ENCODE measurements at places on chromosomes 7 and 10. TPM values are rescaled to one million over a fixed set of nuclear protein-coding genes. Genes with fewer than 3 reads are reported as not detected.
A peak's percentile ranks its signal among the peaks of the same experiment; 100 is the strongest.

Gene CTAGE8
- total RNA-seq: 6.3 TPM

Gene CYP3A7
- not detected for total RNA-seq

Gene UNCX
- not detected for total RNA-seq

Gene CYP2C8
- 0.37 TPM for total RNA-seq

Gene LIPN
- not detected for total RNA-seq

Gene KAT6B
- 16.8 TPM for total RNA-seq

Gene SEPTIN7
- 227 TPM for total RNA-seq

Gene ZNF488
- 5.6 TPM for total RNA-seq

Gene GBX1
- total RNA-seq: not detected

DNA sequence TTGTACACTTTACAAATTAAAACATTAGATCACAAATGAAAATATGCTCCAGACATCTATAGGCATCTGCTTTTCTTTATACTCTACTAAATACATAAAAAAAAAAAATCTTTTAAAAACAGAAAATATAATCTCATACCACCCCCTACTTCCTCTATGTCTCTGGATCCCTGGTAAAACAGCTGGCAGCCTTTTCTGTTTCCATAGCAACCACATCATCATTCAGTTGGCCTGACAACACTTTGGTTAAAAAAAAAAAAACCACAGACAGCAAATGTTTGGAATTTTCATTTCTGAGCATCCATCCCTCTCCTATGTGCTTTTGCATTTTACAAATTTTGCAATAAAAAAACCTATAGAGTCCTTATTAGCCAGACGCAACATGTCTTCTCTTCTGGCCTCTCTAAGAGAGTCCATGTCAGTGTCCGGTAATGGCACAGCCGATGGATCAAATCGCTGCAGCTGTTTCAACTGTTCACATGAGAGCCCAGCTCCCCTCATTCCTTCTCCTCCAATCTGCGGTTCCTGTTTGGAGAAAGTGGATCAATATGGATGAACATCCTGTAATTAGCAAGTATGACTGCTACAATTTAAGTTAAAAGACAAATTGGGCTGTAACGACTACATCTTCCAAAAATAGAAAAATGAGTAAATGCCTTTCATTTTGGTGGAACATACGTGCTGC, 105.6 kb downstream of the NSUN6 start:
- no peak for DNase-seq

- DNase-seq: no peak
Measured at GRCh38 chr7:725223-726005, 1.1 kb upstream of the DNAAF5 start.

DNA sequence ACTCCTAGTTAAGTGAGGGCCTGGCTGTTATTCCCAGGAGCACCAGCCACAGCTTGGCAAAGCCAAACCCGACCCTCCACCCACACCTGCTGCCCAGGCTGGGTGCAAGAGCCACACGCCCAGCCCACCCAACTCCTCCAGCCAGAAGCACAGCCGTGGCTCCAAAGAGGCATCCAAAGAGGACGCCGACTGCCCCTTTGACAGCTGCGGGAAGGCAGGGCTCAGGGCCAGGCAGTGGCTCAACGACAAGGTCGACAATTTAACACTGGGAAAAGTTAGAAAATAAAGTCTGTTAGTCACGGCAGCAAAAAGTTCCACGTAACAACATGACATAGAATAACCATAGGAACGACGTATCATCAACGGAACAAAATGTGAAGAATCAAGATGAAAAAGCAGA, 54.3 kb downstream of the DPYSL4 start:
- no peak for DNase-seq

DNA sequence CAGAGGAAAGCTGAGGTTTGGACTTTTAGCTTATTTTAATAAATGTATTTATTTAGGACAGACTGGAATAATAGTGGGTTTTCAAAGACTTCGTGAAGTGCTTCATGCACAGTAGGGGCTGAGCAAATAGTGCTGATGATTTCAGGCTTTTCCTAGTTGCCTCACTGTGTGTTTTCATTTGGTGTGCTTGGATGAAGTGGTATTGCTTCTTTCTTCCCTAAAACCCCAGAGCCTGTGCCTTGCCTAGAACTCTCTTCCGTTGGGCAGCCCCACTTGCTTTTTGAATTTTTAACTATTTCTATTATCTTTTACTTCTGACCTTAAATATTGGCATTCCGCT, 49.6 kb downstream of the ARID5B start:
- DNase-seq: no peak

- no peak for DNase-seq
Measured at GRCh38 chr10:93871671-93872204, 22.0 kb upstream of the SLC35G1 start.

DNA sequence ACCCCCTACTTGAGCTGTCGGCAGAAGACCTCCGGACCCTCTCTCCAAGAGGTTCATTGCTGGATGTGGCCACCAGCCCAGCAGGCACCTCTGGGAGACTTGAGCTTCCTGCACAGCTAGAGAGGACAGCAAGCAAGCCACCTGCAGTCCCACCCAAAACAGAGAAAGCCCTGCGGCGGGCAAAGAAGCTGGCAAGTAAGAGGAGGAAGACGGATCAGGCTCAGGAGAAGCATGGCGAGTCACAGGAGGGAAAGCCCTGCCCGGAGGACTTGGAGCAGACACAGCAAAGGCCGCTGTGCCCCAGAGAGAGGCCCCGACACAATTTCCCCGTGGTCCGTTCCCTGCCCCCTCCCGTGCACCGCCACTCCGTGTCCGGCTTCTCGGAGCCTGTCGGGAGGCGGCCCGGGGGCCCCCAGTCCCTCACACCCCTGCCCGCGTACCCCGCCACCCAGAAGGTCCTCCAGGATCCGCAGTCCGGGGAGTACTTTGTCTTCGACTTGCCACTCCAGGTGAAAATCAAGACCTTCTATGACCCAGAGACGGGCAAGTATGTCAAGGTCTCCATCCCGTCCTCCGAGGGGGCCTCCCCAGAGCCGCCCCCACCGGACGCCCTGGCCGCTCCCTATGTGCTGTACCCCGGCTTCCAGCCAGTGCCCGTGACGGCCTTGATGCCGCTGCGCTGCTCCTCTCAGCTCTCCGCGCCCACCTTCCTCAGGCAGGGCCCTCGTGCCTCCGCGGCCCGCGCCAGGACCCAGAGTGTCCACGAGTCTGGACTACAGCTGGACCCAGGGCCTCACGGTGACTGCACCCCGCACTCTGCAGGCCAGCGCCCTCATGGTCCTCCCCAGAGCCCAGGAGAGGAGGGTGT, 27.2 kb downstream of the C10orf71 start:
- no peak for DNase-seq

DNA sequence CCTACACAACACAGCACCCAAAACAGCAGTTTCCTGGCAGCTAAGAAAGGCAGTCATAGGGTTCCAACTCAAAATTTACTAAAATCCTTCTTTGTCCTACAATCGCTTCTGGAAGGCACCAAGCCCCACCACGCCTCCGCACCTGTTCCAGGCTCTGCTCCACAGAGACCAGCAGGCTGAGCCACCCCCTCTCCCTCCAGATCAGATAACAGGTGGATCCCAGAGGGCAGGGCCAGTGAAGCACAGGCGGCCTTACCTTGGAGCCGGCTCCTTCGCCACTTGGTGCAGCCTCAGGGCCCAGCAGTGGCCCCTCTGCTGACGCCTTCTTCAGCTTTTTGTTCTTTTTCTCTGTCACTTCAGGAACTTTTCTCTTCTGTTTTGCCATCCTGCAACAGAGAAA, 33.0 kb downstream of the ZFAND2A start:
- peak; percentile 28 for DNase-seq

GRCh38 chr10:60769406-60769805, 8.9 kb upstream of the CDK1 start:
- DNase-seq: no peak

GRCh38 chr7:143331179-143331801, 15.4 kb downstream of the CLCN1 start:
- DNase-seq: no peak
